Renal cortex interstitium (tissue), 15 donors: ENCODE measurements at places on chromosomes 7 and 10. TPM values are rescaled to one million over a fixed set of nuclear protein-coding genes. Genes with fewer than 3 reads are reported as not detected.
A peak's percentile ranks its signal among the peaks of the same experiment; 100 is the strongest.

CALHM1 gene
- polyA plus RNA-seq = 0.08 TPM

DNA sequence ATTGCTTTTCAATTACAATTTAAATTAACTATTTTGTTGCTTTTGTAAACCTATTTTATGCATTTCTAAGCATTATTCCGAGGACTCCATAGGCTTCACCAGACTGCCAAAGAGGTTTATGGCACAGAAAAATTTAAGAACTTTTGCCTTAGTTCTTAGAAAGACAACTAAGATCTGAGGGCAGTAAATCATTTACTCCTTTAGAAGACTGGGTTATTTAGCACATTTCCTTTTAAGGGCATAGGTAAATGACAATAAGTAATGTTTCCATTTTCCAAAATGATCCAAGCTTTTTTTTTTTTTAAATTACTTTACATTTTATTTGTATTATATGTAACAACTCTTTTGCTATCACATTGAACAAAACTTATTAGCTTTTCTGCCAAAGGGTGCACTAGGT, 15.0 kb upstream of the STEAP4 start:
- DNase-seq = no peak

DNA sequence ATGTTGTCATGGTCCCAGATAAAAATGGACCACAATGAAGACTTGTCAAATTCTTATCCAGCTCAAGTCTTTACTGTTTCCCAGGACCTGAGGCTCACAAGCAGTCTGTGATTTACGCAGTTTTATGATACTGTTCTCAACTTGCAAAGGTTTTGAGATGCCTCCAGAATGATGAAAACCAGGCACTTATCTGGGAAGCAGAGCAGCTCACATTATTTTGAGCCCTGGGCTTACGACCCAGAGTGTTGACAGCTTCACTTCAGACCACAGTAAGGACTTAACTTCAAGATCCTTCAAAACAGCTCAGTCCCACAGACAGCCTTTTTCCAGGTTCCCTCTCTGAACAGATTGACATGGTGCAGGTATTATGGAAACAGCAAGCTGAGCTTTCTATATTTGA, 236.1 kb downstream of the RNLS start:
- DNase-seq = no peak

- no peak for DNase-seq
Measured at GRCh38 chr10:8616166-8616565, 561.7 kb downstream of the GATA3 start.

- DNase-seq = peak; percentile 14
Measured at GRCh38 chr10:74704629-74705357, 121.6 kb upstream of the KAT6B start.
